Testis (tissue), 5 donors: ENCODE measurements at places on chromosomes 16 and 17. TPM values are rescaled to one million over a fixed set of nuclear protein-coding genes. Genes with fewer than 3 reads are reported as not detected.

DNA sequence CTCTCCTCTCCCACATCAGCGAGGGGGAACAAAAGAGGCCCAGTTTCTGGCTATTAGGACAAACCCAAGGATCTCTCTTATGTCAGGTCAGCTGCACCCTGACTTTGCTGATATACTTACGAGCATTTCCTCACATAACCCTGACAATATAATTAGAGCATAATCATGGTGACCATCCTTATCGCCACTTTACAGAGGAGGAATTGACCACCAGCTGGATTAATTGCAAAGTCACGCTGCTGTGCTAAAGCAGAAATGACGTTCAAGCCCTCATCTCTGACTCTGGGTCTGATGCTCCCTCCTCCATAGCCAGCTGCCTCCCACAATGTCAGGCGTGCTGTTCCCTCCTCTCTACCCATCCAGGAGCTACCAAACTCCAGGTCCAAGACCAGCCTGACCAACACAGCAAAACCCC is 42.6 kb downstream of the TRARG1 start:
- H3K36me3 ChIP-seq, result no peaks in the 10 kb centered on the region
- H3K27ac ChIP-seq, result no peak overlapping the region
- H3K4me3 ChIP-seq, result no peak overlapping the region
- DNase-seq, result no peak

GRCh38 chr17:29747660-29748059 is 124.9 kb upstream of the CORO6 start:
- no peak for DNase-seq
- no peaks in the 10 kb centered on the region for H3K36me3 ChIP-seq
- no peak overlapping the region for H3K27ac ChIP-seq
- H3K27me3 ChIP-seq, result no peaks in the 10 kb centered on the region

DNA sequence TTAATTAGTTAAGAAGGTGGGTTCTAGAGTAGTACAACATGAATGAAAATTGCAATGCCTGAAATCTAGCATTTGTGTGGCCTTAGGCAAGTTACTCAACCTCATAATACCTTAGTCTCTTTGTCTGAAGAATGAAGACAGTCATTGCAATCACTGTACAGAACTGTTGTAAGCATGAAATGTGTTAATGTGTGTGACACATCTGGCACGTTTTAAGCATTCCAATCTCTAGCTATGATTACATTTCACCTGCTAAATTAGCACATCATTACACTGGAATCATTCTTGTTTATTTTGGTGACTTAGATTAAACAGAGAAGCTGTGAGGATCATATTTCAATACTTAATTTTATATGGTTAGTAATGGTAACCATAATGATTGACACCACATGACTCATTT is 629.7 kb upstream of the KIF2B start:
- H3K4me3 ChIP-seq, result no peak overlapping the region
- no peaks in the 10 kb centered on the region for H3K36me3 ChIP-seq
- DNase-seq, result no peak
- H3K27me3 ChIP-seq, result no peaks in the 10 kb centered on the region

DNA sequence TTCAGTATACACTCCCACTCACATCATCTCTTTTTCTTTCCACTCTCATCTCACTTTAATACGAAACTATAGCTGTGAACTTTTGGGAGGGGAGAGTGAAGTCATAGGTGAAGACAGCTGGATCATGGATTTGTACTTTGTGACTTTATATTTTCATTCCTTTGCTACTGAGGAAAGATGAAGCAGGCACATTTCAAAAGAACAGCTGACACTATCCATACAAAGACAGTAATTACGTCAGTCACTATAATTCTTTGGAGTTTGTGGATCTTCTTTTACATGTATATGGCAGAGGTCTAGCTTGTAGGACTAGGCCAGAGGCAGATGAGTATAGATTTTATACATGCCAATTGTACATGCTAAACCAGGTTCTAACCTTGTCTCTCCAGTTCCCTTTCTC is 346.3 kb downstream of the BCAS3 start:
- H3K27me3 ChIP-seq, result no peaks in the 10 kb centered on the region
- no peaks in the 10 kb centered on the region for H3K36me3 ChIP-seq
- H3K27ac ChIP-seq, result no peak overlapping the region
- no peak for DNase-seq
- no peak overlapping the region for H3K4me3 ChIP-seq

DNA sequence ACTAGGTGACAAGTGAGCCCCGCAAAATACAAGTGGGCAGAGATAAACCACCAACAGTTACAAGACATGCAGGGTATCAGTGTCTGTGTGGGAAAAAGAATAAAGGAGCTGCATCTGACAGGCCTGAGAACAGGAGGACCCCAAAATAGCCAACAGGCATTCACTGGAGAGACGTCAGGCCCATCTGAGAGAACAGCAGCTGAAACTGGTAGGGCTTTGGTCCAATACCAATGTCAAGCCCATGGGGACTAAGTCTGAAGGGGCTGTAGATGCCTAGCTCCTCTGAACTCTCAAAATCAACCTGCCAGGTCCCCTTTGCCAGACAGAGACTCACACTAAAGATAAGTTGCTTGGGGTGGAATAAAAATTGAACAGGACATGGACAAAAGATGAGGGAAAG is 30.5 kb upstream of the TANC2 start:
- no peak overlapping the region for H3K27ac ChIP-seq
- H3K4me1 ChIP-seq, result no peaks in the 10 kb centered on the region
- H3K27me3 ChIP-seq, result no peaks in the 10 kb centered on the region
- no peak for DNase-seq
- H3K36me3 ChIP-seq, result no peaks in the 10 kb centered on the region
- no peak overlapping the region for H3K4me3 ChIP-seq

SLC9A5 gene
- polyA plus RNA-seq, result 4.8 TPM

DNA sequence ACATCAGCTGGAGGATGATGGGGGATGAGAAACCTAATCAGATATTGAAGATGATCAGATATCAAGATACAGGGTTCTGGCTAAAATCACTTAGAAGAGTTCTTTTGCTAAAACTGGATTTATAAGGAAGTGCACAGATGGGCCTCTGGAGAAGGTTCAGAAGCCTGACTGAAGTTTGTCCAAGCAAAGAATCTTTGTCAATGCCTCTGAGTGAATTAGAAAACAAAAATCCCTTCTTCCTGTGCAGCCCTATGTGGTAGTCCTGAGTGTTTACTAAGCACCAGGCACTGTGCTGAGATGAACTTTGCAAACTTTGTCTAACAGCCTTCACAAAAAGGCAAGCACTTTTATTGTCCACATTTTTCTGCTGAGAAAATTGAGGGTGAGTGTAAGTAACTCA is 11.4 kb upstream of the CENPV start:
- no peaks in the 10 kb centered on the region for H3K27me3 ChIP-seq
- no peak for DNase-seq
- H3K36me3 ChIP-seq, result no peaks in the 10 kb centered on the region
- H3K27ac ChIP-seq, result no peak overlapping the region
- peaks cover 3% of the 10 kb centered on the region for H3K4me1 ChIP-seq

DNA sequence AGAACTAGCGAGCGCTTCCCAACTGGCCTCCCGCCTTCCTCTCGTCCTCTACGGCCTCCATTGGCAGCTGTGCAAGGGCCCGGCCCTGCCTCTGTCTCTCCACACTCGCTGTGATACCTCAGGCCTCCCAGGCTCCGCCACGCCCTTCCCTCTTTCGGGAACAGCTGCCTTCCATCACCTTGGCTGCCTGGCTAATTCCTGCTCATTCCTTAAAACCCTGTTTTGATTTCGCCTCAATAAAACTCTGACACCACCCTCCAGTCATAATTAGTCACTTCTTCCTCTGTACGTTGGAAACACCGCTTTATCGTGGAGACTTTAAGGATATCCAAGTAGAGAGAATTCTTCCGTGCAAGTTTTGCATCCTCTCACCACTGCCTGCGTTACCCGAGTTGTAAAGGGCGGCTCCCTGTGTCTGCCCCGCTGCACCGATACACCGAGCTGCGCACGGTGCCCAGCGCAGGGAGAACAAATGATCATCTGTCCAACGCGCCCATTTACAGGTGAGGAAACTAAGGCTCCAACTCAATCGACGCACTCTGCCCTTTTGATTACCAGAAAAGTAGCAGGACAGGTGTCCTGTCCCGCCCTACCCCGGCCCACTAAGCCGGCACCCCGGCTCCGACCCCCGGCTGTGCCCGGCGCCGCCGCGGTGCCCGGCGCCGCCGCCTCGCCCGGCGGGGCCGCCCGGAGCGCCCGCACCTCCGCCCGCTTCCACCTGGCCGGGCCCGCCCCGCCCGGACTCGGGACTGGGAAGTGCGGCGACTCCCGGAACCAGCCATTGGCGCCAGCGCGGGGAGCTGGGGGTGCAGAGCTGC is 139.7 kb downstream of the SEC14L1 start:
- H3K4me1 ChIP-seq, result peaks cover 8% of the 10 kb centered on the region
- H3K27me3 ChIP-seq, result no peaks in the 10 kb centered on the region
- no peak overlapping the region for H3K27ac ChIP-seq
- no peaks in the 10 kb centered on the region for H3K36me3 ChIP-seq
- DNase-seq, result no peak
- H3K4me3 ChIP-seq, result peak overlapping the region; percentile 12

DNA sequence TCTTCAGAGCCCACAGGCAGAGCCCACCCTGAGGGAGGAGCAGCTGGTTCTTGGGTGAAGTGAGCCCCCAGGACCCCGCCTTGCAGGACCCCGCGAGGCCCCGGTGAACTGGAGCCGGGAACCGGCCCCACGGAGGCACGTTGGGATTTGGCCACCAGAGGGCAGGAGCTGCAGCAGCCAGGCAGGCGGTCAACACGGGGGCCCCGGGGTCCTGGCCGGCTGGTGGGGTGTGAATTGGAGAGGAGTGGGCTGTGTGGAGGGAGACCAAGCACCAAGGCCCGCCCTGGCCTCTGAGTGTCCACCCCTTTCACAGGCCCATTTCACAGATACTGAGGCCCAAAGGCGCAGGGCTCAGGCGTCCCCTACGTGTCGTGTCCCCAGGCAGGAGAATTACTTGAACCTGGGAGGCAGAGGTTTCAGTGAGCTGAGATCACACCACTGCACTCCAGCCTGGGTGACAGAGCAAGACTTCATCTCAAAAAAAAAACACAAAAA is 2.2 kb downstream of the DPEP1 start:
- no peaks in the 10 kb centered on the region for H3K4me1 ChIP-seq
- no peaks in the 10 kb centered on the region for H3K27me3 ChIP-seq
- no peak overlapping the region for H3K27ac ChIP-seq
- DNase-seq, result no peak
- H3K4me3 ChIP-seq, result no peak overlapping the region
- H3K36me3 ChIP-seq, result no peaks in the 10 kb centered on the region

DNA sequence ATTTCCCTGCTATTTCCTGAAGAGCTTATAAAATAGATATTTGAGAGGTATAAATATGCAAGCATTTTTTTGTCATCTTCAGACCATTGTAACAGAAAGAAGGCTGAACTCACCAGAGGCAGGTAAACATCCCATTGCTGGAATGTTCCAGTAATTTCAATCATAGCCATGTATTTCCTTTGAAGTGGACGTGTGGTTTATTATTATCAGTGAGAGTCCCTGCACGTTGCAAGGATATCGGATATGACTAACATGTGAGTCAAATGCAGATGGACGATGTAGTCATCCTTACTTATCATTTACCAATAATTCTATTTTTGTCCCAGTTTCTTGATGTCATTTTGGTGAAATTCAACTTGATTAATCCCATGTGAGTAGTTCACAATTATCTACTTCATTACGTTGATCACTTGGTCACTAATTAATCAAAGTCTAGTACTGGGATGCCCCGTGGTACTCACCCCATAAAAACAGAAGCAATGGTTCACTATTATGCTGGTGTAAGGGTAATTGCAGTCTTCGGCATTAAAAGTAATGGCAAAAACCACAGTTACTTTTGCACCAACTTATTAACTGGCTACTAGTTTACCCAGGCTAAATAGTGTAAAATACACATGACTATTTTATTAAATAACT is 89.5 kb downstream of the VAT1L start:
- no peak for DNase-seq
- H3K4me1 ChIP-seq, result no peaks in the 10 kb centered on the region
- H3K27ac ChIP-seq, result no peak overlapping the region
- H3K27me3 ChIP-seq, result no peaks in the 10 kb centered on the region
- no peaks in the 10 kb centered on the region for H3K36me3 ChIP-seq

- H3K36me3 ChIP-seq, result no peaks in the 10 kb centered on the region
- no peak overlapping the region for H3K27ac ChIP-seq
- no peaks in the 10 kb centered on the region for H3K4me1 ChIP-seq
- no peaks in the 10 kb centered on the region for H3K27me3 ChIP-seq
Measured at GRCh38 chr17:77214743-77215142, 74.0 kb downstream of the SEC14L1 start.

DNA sequence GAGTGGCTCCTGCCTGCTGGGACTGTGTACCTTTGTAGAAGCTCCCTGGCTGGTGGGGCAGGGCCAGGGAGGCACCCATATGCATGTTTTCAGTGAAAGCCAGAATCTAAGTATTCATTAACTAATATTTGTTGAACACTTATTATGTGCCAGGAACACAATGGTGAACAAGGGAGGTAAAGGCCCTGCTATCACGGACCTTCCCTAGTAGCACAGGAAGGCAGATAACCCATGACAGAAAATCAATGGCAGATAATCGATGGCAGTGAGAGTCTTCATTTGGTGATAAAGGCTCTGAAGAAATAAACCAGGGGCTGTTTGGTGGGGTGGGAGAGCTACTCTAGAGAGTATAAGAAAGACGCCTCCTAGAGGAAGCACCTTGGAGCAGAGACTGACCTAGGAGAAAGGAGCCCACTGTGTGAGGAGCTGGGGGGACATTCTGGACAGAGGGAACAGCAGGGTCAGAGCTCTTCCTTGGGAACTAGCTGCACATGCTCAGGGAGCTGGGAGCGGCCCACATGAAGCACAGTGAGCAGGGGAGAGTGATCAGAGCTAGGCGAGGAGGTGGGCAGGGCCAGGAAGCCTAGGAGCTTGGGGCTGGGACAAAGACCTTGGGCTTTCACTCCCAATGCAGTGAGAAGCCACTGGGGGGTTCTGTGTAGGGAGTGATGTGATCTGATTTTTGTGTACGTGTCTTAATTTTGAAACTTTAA is 78.5 kb downstream of the SPECC1 start:
- DNase-seq, result peak; percentile 4
- H3K27ac ChIP-seq, result peak overlapping the region; percentile 0
- H3K27me3 ChIP-seq, result no peaks in the 10 kb centered on the region
- H3K4me1 ChIP-seq, result peaks cover 23% of the 10 kb centered on the region
- no peak overlapping the region for H3K4me3 ChIP-seq

- no peaks in the 10 kb centered on the region for H3K4me1 ChIP-seq
- H3K27ac ChIP-seq, result no peak overlapping the region
- H3K36me3 ChIP-seq, result no peaks in the 10 kb centered on the region
- no peak for DNase-seq
- H3K27me3 ChIP-seq, result no peaks in the 10 kb centered on the region
Measured at GRCh38 chr16:81796035-81796434, 16.9 kb downstream of the PLCG2 start.

GRCh38 chr17:8140065-8141029 is 11.9 kb downstream of the PER1 start:
- H3K27ac ChIP-seq, result peak overlapping the region; percentile 96
- no peaks in the 10 kb centered on the region for H3K27me3 ChIP-seq
- no peaks in the 10 kb centered on the region for H3K4me1 ChIP-seq
- H3K4me3 ChIP-seq, result no peak overlapping the region
- DNase-seq, result peak; percentile 18
